ENCODE measurements at places on chromosomes 1 and 21. TPM values are rescaled to one million over a fixed set of nuclear protein-coding genes. Genes with fewer than 3 reads are reported as not detected.

ELAPOR1 gene
- total RNA-seq: 0.75 TPM

ID3 gene
- 7.8 TPM for total RNA-seq

OR10Z1 gene
- total RNA-seq: not detected

KCNH1 gene
- not detected for total RNA-seq

RXFP4 gene
- not detected for total RNA-seq

DNALI1 gene
- total RNA-seq: 0.71 TPM

CR1L gene
- total RNA-seq: not detected

PRKAA2 gene
- 0.18 TPM for total RNA-seq

PLEKHA6 gene
- total RNA-seq: 6.0 TPM
